ENCODE measurements at places on chromosomes 12 and 14.

- H3K4me3 ChIP-seq: peak overlapping the region; percentile 86
- peaks cover 53% of the 10 kb centered on the region for H3K27me3 ChIP-seq
- peaks cover 18% of the 10 kb centered on the region for H3K4me1 ChIP-seq
- H3K27ac ChIP-seq: no peak overlapping the region
- H3K36me3 ChIP-seq: no peaks in the 10 kb centered on the region
These were observed 1.3 kb upstream of the ST8SIA1 start for GRCh38 chr12:22335794-22336166.

DNA sequence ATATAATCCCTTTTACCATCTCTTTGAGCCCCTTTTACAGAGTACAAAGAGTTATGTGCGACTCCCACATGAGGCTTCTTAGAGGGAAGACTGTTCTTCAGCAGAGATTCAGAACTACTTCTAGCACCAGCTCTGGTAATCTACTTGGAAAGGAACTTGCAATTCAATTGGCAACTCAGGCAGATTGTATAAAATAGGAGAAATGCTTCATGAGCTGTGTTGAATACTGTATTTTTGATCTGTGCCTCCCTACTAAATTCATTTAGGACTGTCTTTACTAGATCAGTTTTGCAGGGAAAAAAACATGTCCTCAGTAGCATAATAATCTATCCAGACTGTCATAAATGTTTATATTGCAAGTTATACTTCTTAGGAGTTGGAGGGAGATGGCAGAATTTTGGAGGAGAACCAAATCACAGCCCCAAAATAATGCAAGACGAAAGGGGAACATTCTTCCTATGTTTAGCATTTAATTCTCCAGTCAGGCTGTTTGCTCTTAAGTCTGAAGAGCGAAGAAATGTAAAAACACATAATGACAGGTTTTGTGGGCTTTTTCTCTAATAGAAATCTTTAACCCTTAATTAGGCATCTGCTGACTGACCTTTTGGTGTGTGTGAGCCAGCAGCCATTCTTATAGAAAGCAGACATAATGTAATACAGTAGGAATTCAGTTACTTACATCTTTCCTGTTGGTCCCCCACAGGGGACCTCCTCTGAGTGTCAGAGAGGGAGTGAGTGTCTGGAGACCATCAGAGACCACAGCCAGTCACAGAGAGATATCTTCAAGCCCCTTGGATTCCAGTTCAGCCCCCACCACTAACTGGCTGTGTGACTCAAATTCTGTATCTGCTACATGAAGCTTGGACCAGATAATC is 3.9 kb downstream of the ANO4 start:
- H3K27ac ChIP-seq: no peak overlapping the region
- no peak overlapping the region for H3K4me3 ChIP-seq
- H3K4me1 ChIP-seq: no peaks in the 10 kb centered on the region
- H3K27me3 ChIP-seq: peaks cover 16% of the 10 kb centered on the region
- no peaks in the 10 kb centered on the region for H3K36me3 ChIP-seq

DNA sequence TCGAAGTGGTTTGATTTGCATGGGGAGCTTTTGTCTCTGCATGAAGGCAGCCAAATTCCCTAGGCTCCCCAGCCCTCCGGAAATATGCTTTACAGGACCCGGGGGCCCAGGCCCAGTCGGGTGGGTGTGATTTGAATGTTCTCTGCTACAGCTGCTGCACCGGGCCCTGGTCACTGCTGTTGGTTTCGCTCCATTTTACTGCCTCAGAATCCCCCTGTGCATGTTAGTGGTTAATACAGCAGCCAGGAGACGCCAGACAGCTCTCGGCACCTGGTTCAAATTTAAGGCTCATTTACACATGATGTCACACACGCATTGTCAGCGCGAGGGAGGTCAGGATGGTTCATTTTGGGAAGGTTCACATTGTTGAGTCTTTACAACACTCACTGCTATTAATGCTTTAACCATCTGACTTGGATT is 99.6 kb downstream of the SLC38A6 start:
- no peaks in the 10 kb centered on the region for H3K27me3 ChIP-seq
- DNase-seq: no peak
- peaks cover 13% of the 10 kb centered on the region for H3K36me3 ChIP-seq
- no peak overlapping the region for H3K4me3 ChIP-seq

DNA sequence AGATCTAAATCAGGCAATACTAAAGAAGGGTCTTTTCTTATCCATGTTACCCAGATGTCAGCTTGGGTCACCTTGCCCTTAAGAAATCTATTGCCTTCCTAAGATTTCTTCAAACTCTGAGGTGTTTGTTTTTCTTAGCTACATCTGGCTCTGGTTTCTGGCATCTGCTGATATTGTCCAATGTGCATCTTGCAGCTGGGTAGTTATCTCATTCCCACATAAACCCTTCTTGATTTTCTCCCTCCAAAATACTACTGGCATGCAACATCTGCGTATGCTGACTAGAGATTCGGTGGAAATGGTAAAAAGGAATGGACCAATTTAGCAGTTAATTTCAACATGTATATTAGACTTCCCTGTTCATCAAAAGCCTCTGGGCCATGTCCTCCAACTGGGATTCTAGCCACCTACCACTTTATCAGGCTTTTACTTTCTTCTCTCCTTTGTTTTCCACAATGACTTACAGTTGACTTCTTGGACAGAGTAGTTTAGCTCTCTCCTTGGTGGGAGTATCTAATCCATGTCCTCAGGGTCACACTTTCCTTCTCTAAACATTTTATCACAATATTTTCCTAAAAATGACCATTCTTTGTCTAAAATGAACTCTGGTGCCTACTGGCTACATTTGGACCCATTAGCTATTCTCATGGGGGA is 324.8 kb upstream of the FAR2 start:
- H3K27ac ChIP-seq: no peak overlapping the region
- H3K36me3 ChIP-seq: no peaks in the 10 kb centered on the region
- no peak overlapping the region for H3K4me3 ChIP-seq
- no peak for DNase-seq

- H3K36me3 ChIP-seq: no peaks in the 10 kb centered on the region
- H3K4me3 ChIP-seq: no peak overlapping the region
- no peak overlapping the region for H3K27ac ChIP-seq
- DNase-seq: no peak
- H3K4me1 ChIP-seq: no peaks in the 10 kb centered on the region
These were observed 65.5 kb upstream of the PRKD1 start for GRCh38 chr14:29993143-29993542.

- DNase-seq: no peak
- H3K36me3 ChIP-seq: peaks cover 83% of the 10 kb centered on the region
- no peak overlapping the region for H3K27ac ChIP-seq
- peaks cover 33% of the 10 kb centered on the region for H3K4me1 ChIP-seq
- no peaks in the 10 kb centered on the region for H3K27me3 ChIP-seq
These were observed 16.7 kb upstream of the TAS2R43 start for GRCh38 chr12:11108862-11109261.

- no peaks in the 10 kb centered on the region for H3K36me3 ChIP-seq
- H3K4me3 ChIP-seq: no peak overlapping the region
- no peak for DNase-seq
- H3K4me1 ChIP-seq: no peaks in the 10 kb centered on the region
- no peaks in the 10 kb centered on the region for H3K27me3 ChIP-seq
These were observed 14.4 kb downstream of the TRHDE start for GRCh38 chr12:72286526-72286925.

- no peak overlapping the region for H3K4me3 ChIP-seq
- no peaks in the 10 kb centered on the region for H3K27me3 ChIP-seq
- H3K4me1 ChIP-seq: no peaks in the 10 kb centered on the region
These were observed 81.2 kb upstream of the ATP2B1 start for GRCh38 chr12:89789862-89790261.

- DNase-seq: no peak
- no peak overlapping the region for H3K27ac ChIP-seq
- H3K36me3 ChIP-seq: no peaks in the 10 kb centered on the region
- H3K27me3 ChIP-seq: no peaks in the 10 kb centered on the region
- no peak overlapping the region for H3K4me3 ChIP-seq
These were observed 129.5 kb downstream of the KIF26A start for GRCh38 chr14:104267895-104268294.

GRCh38 chr14:50113381-50114035 is 2.9 kb downstream of the VCPKMT start:
- peaks cover 39% of the 10 kb centered on the region for H3K36me3 ChIP-seq
- no peak for DNase-seq
- peak overlapping the region; percentile 29 for H3K4me3 ChIP-seq
- peaks cover 50% of the 10 kb centered on the region for H3K4me1 ChIP-seq

GRCh38 chr12:130162745-130163460 is 639 bp downstream of the FZD10 start:
- H3K4me3 ChIP-seq: peak overlapping the region; percentile 22
- peaks cover 54% of the 10 kb centered on the region for H3K27me3 ChIP-seq
- H3K36me3 ChIP-seq: no peaks in the 10 kb centered on the region
- no peak for DNase-seq
- no peak overlapping the region for H3K27ac ChIP-seq

- H3K4me1 ChIP-seq: no peaks in the 10 kb centered on the region
- H3K27me3 ChIP-seq: no peaks in the 10 kb centered on the region
- no peak for DNase-seq
- H3K27ac ChIP-seq: no peak overlapping the region
These were observed 395.2 kb upstream of the TMTC1 start for GRCh38 chr12:30178916-30179315.

GRCh38 chr12:92295523-92295922 is 149.9 kb upstream of the BTG1 start:
- DNase-seq: no peak
- H3K27ac ChIP-seq: no peak overlapping the region
- H3K4me1 ChIP-seq: peaks cover 9% of the 10 kb centered on the region
- H3K4me3 ChIP-seq: no peak overlapping the region
- peaks cover 4% of the 10 kb centered on the region for H3K36me3 ChIP-seq

- H3K27ac ChIP-seq: no peak overlapping the region
- H3K27me3 ChIP-seq: no peaks in the 10 kb centered on the region
- peaks cover 10% of the 10 kb centered on the region for H3K4me1 ChIP-seq
- no peak overlapping the region for H3K4me3 ChIP-seq
These were observed 11.0 kb upstream of the P2RX4 start for GRCh38 chr12:121198949-121199348.

All from activated naive CD8-positive, alpha-beta T cell treated with anti-CD3 and anti-CD28 coated beads for 36 hours (primary cell).